T-helper 1 cell (primary cell): ENCODE measurements at places on chromosomes 2 and 18.

DNA sequence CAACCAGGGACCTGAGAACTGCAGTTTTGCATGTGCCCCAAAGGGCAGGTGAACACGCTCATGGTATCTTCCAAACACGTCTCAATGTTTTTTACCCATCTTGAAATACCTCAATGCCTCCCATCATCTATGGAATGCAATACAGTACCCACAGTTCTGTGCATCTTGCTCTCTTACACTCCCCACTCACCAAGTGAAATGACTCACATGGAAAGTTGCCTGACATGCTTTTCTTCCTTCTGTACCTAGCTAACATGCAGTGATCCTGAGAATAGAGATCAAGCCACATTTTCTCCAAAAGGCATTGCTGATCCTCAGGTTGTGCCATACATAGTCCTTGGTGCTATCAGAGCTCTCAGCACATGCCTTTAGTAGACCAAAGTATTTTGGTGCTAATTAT is 373.9 kb downstream of the GPD2 start:
- no peak for DNase-seq

DNA sequence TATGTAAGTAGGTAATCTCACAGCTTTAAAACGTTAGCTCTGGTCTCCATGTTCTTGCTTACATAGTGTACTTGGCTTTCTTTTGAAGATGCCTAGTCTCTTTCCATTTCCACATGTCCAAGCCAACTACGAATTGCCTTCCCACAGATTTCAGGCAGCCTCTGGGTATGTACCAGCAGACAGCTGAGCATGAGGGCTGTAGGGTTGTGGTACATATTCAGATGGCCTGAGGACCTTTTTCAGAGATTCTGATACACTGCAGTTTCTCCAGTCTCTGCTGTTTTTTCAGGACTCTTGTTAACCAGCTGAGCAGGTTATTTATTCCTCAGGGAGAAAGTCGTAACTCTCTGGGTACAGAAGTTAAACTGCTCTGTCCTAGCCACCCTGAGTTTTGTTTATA is 3.1 kb upstream of the KCNJ13 start:
- no peak for DNase-seq

DNA sequence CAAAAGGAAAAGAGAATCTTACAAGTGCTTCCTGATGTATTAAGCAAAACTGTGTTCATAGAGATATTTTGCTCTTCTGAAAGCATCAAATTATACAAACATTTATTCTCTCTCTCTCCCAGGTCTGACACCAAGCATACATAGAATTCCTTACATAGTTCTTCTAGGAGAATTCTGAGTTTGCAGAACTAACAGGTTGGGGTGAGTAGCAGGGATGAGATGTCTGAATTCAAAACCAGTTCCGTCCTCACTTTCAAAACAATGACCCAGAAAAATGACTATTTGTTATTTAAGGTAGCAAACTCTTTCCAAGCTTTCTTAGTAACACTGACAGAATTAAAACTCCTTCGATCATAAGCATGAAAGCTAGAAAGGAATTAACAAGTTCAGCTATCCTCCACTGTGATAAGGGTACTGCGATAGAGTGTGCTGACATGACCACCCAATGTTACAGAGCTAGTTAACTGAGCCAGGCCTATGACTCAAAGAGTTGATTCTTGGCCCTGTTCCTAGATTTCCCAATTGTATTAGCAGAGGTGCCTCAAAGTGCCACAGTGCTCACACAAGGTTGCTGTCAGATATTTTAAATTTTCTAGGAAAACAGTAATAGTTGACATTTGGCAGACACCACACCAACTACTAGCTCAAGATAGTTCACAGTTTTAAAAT is 85.8 kb upstream of the SETBP1 start:
- no peak for DNase-seq

- DNase-seq: no peak
These were observed 37.0 kb upstream of the CASP8 start for GRCh38 chr2:201223089-201224073.

DNA sequence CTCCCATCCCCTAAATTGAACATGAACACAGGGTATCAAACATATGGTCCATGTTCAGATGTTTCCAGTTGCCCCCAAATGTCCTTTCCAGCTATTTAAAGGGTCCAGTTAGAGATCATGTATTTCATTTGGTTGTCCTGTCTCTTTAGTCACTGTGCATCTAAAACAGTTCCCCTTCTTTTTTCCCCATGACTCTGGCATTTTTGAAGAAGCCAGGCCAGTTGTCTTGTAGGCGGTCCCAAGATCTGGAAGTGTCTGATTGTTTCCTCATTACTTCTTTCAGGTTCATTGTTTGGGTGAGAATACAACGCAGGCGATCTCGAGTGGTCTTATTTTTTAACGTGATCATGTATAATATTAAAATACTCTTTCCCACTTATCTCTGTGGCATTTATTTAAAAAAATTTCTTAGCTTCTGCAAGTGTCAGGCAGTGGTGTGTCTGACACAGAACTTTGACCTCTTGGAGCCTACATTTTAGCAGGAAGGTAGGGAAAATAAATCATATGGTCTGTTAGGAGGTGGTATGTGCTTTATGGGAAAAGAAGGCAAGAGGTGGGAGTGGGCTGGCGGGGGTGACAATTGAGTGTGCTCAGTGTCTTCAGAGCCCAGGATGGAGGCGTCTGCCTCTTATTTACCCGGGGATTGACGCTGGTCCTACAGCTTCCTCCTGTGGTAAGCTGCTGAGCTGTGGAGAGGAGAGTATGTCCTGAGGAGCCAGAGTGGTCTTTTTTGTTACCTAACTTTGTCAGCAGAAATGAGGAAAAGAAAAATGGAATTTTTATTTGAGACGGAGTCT is 8.1 kb downstream of the RAB31 start:
- DNase-seq: no peak

- DNase-seq: no peak
These were observed 24.0 kb upstream of the GLI2 start for GRCh38 chr2:120711694-120712093.

- DNase-seq: no peak
These were observed 100.1 kb downstream of the PLCL1 start for GRCh38 chr2:197904446-197904845.

- no peak for DNase-seq
These were observed 7.9 kb downstream of the MTERF4 start for GRCh38 chr2:241094172-241094571.

DNA sequence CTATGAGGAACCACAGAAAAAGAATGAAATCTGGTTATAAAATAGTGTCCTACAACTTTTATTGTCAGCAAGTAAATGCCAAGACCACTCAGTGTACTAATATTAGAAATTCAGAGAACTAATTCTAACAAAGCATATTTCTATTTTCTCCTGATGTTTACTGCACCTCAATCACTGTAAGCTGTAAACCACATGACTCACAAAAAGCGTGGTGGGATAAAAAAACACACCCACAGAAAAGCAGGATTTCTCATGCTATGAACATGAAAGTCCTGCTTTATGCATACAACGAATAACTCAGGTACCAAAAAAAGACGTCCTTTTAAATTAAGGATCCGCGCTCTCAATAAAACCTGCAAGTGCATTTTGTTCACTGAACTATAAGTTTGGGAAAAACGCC is 797 bp downstream of the TXNL4A start:
- DNase-seq: no peak

DNA sequence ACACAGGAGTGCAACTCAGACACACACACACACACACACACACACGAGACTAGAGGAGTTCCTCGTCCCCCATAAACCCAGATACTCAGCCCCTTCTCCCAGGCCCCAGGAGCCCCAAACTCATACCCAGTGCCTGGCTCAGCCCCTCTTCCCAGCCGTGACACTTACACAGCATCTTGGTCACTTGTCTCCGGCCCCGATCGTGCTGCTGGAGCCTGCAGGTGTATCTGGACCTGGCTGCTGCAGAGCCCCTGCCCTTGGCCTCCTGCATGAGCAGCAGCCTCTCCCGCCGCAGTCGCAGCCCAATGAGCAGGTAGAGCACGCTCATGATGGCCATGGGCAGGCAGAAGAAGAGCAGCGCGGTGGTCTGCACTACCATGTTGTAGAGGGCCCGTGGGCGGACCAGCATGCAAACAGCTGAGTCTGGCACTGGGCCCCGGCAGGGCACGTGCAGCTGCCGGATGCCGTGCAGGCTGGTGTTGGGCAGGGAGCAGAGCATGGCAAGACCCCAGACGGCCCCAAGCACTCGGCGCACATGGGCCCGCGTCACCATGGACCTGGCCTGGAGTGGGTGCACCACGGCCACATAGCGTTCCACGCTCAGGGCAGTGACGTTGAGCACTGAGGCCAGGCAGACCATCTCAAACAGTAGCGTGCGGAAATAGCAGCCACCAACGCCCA is 2.1 kb downstream of the NMUR1 start:
- DNase-seq: no peak

GRCh38 chr2:75166491-75166890 is 32.8 kb downstream of the TACR1 start:
- no peak for DNase-seq

DNA sequence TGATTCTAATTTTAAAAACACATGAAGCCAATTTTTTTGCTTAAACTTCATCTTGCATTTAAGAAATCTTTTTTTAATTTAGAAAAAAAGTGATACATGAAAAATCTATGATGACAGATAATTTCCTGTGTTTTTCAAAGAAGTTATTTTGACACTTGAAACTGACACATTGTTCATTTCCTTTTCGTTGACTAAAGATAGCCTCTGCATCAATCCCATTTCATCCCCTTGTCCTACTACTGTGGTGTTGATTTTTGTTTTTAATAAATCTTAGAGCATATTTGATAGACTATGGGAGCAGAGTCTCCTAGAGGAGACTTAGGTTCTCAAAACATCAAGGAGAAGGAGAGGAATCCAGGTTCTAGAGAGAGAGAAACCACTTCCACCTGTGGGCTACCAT is 70.9 kb downstream of the ACVR1C start:
- no peak for DNase-seq

DNA sequence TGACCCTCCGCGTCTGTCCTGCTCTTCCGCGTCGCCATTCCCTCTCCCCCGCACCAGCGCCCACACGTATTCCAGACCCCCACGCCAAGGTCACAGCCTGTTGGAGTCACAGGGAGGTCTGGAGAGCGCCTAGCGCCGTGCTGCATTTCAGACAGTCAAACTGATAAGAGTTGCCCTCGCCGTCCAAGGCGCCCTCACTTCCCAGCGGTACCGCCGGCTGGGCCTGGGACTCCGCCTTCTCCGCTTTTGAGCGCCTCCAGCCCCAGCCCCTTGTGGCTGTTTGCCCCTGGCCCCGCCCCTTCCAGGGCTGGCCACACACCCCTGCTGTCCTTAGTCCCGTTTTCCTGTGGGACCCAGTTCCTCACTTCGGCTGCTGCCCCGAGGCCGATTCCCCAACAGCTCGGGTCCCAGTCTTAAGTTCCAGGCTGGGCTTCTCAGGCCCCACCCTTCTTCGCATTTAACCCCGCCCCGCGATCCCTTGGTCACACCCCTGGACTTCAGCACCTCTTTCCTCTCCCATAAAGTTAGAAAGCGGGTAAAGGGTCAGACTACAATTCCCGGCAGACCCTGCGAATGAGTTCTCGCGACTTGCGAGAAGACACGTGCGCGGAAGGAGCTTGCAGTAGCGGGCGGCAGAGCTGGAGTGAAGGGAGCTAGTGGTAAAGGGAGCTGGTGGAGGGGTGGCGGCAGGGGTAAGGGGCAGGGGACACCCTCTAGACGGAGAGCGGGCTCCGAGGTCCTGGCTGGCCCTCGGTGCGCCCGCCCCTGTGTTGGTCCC is at the start of gene GMPPA:
Gene GMPPA (plus strand): TSS at position 612 of the 778 bp plus-strand sequence. CDS start 1,085 bp downstream, outside the sequence.
- DNase-seq: peak; percentile 86
